Colonic mucosa (tissue), 4 donors: ENCODE measurements at places on chromosomes 4 and X. TPM values are rescaled to one million over a fixed set of nuclear protein-coding genes. Genes with fewer than 3 reads are reported as not detected.

Gene CDKL5
- total RNA-seq = 4.4 TPM

GRCh38 chrX:134324359-134324758 is 87.4 kb downstream of the CCDC160 start:
- H3K4me1 ChIP-seq = no peaks in the 10 kb centered on the region
- H3K27ac ChIP-seq = no peak overlapping the region
- no peaks in the 10 kb centered on the region for H3K27me3 ChIP-seq
- H3K4me3 ChIP-seq = no peak overlapping the region

DNA sequence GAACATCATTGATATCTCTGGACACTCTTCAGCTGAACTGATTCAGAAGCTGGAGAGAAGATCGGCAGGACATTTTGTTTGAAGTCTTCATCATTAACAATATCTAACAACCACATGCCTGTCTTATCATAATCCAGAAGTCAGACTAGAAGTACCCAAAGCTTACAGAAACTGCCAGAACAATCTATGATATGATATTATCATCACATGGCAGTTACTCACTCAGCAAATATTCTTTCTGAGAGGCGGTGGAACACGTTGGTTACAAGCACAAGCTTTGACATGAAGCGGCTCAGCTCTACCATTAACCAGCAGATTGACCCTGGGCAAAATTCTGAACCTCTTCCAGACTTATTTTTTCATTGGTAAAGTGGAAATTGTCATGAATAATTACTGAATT is 69.4 kb upstream of the KIT start:
- DNase-seq = no peak
- no peaks in the 10 kb centered on the region for H3K4me1 ChIP-seq
- no peaks in the 10 kb centered on the region for H3K27me3 ChIP-seq
- H3K36me3 ChIP-seq = no peaks in the 10 kb centered on the region
- H3K27ac ChIP-seq = no peak overlapping the region

- H3K36me3 ChIP-seq = no peaks in the 10 kb centered on the region
- no peaks in the 10 kb centered on the region for H3K4me1 ChIP-seq
- no peak for DNase-seq
- no peak overlapping the region for H3K27ac ChIP-seq
- H3K4me3 ChIP-seq = no peak overlapping the region
- H3K27me3 ChIP-seq = no peaks in the 10 kb centered on the region
Measured at GRCh38 chr4:129146639-129147038, 50.7 kb downstream of the C4orf33 start.

DNA sequence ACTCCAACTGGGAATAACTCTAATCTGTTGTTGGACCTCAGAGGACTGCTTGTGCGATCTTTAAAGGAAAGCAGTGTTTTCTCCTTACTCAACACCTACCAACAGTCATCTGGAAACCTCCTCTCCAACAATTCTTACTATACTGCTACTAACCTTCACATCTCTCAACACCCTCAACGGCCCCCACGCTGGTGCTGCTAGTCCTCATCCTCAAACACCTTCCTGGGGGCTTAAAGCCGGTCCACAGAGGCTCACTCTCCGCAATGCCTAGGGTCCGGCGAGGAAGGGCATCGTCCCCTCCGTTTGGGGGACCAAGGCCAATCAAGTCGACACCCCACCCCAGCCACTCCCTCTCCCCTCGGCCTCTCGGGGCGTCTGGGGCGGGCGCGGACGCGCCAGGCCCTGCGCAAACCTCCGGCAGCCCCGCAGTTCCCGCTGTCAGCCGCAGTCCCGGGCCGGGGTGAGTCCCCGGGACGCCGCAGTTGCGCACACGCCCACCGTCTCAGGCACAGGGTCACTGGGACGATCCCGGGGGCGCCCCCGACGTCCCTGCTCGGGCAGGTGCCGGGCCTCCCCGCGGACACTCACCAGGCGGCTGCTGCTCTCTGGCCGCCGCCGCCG is 418 bp downstream of the TAB3 start:
- DNase-seq = peak; percentile 25
- peak overlapping the region; percentile 79 for H3K27ac ChIP-seq
- no peaks in the 10 kb centered on the region for H3K36me3 ChIP-seq
- peak overlapping the region; percentile 63 for H3K4me3 ChIP-seq
- no peaks in the 10 kb centered on the region for H3K27me3 ChIP-seq
- H3K4me1 ChIP-seq = no peaks in the 10 kb centered on the region

- H3K4me1 ChIP-seq = no peaks in the 10 kb centered on the region
- no peaks in the 10 kb centered on the region for H3K27me3 ChIP-seq
- H3K36me3 ChIP-seq = no peaks in the 10 kb centered on the region
Measured at GRCh38 chrX:115344885-115345614, 55.5 kb downstream of the LUZP4 start.

GRCh38 chr4:162849937-162850336 is 316.8 kb downstream of the NAF1 start:
- no peaks in the 10 kb centered on the region for H3K27me3 ChIP-seq
- H3K4me3 ChIP-seq = no peak overlapping the region
- no peaks in the 10 kb centered on the region for H3K36me3 ChIP-seq
- DNase-seq = no peak
- H3K4me1 ChIP-seq = no peaks in the 10 kb centered on the region
